NCI-H1694 treated with DMSO at 0.1 percent for 48 hours (cell line): ENCODE measurements at places on chromosomes 1 and 21.

DNA sequence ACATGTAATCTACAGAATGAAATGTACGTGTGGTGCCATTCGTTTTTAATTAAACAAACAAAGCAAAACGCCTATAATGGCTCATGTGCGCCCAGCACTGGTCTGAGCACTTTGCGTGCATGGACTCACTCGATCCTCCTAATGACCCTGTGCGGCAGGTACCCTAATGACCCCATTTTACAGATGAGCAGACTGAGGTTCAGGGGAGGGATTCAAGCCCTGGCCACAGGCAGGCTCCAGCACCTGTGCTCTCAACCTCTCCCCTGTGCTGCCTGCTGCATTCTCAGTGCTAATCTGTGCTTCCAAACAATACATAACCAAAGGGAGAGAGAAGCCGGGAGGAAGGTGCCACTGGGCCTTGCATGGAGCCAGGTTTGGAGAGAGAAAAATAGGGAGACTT, 124.2 kb upstream of the ZBTB40 start:
- no peak for DNase-seq

DNA sequence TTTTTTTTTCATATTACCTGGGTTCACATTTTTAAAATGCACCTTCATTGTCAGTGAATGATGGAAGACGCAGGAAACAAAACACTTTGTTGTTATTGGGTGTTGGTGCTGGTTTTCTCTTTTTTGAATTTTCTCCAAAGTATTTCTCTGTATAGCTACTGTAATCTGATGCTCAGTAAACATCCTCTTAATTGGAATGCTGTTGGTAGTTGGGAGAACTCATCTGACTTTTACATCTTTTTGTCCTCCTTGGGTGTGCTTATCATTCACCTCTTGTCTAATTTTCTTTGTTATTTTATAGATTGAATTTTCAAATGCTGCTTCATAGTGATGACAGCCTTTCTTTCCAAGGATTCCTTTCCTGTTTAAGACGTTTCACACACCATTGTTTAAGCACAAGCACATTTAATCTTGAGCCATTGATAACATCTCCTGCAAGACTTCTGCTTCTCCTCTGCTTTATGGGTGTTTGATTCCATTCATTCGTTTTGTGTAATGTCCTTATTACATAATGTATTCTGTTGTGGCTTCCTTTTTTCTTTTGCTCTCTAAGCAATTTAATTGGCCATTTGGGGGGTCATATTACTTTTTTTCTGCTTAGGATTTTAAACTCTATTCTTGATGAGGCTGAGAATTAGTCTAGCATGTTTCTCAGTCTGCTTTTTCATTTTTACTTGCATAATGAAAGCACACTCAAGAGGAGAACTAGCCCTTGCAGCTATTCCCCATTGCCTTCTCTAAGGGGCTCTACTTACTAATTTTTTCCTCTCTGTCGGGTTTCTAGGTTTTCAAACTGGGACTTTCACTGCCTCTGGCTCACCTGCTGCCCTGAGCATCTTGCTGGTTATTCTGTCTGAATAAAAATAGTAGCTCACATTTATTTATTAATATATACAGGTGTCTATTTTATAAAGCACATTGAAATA, 42.0 kb upstream of the CD34 start:
- DNase-seq = no peak

DNA sequence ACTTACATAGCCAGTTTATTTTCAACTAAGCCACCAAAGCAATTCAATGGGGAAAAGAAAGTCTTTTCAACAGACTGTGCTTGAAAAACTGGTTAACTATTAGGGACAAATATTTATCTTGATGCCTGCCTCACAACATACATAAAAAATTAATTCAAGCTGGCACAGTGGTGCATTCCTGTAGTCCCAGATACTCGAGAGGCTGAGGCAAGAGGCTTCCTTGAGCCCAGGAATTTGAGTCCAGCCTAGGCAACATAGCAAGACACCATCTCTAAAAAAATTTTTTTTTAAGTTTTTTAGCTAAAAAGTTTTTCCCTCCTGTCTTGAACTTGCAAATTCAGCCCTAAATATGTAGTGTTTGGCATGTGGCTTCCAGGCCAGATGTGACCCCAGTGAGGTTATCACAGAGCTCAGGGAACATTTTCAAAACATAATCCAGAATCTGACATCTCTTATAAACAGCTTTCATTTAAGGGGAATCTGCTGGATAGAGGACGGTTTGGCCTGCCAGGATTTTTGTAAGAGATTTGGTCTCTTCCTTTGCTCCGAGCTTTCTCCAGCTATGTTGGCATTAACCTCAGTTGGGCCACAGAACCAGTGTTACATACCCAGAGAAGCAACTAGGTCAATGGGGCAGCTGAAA, 46.4 kb downstream of the COL6A1 start:
- DNase-seq = no peak

DNA sequence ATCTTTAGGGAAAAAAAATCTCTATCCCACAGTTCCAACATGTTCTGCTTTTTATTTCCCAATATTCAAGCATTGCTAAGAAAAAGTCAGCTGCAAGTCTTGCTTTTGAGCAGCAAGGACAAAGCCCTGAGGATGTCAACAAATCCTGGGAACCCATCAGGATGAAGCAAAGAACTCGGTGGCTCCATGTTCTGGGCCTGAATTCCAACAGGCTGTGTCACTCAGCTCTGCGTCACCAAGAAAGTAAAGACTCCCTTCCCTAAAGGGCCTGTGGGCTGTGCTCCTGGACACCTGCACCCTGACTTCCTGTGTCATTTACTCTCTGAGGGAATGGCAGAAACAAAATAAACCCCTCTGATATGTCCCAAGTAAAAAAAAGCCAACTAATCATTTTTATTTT, 95.5 kb downstream of the TIAM1 start:
- DNase-seq = no peak

GRCh38 chr21:36881228-36881627, 85.2 kb downstream of the HLCS start:
- no peak for DNase-seq

DNA sequence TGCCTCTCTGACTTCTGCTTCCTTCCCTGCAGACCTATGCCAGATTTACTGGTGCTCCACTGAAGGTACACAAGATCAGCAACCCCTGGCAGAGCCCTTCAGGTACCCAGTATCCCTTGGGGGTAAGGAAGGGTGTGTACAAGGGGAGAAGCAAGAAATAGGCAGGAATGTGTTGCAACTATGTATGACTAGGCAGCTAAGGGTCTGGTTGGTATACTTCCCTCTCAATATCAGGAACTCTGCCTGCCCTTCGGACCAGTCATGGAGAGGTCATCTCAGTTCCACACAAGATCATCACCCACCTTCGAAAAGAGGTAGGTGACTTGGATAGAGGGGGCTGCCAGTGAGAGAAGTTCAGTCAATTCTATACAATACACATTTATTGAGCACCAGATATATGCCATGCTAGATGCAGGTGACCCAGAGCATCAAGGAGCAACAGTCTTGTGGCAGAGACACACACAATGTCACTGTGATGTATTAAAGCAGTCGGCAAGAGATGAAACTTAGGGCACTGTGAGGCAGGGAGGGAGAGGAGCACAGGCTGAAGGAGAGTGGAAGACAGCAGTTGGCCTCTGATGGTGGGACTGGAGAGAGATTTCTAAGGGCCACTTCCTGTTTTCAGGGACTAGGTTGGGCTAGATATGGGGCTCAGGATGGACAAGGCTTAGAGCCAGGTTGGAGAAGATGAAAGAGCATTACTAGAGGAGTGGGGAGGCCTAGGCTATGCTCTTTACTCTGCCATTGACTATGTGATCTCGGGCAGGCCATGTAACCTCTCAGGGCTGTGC, 2.0 kb downstream of the MTX1 start:
- DNase-seq = no peak

- no peak for DNase-seq
Measured at GRCh38 chr21:25903607-25904006, 168.8 kb downstream of the GABPA start.

DNA sequence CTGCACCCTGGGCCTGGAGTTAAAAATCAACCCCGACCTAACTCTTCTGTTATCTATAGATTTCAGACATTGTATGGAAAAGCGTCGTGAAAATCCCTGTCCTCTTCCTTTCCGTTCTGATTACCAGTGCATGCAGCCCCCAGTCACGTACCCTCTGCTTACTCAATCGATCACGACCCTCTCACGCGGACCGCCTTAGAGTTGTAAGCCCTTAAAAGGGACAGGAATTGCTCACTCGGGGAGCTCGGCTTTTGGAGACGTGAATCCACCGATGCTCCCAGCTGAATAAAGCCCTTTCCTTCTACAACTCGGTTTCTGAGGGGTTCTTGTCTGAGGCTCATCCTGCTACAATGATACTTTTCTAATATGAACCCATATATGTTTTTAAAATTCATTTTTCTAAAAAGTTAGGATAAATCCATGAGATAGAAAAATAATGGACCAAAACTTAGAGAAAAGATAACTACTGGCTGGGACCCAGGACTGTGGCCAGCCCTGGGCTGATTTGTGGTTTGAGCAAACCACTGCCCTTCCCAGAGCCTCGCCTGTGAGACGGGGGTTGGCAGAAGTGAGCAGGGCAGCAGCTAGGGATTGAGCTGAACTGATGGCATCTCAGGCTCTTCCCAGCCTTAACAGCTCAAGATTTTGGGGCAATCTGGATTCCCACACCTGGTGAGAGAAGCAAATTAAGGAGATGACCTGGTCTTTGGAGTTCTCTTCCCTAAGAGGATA, 5.0 kb downstream of the UQCRHL start:
- DNase-seq = no peak
